AG04449 (cell line): ENCODE measurements at places on chromosomes 2 and 18.

GRCh38 chr18:46480226-46480625, 176.8 kb downstream of the LOXHD1 start:
- DNase-seq = no peak

GRCh38 chr2:133972786-133973185, 281.1 kb upstream of the MGAT5 start:
- DNase-seq = peak; percentile 23

DNA sequence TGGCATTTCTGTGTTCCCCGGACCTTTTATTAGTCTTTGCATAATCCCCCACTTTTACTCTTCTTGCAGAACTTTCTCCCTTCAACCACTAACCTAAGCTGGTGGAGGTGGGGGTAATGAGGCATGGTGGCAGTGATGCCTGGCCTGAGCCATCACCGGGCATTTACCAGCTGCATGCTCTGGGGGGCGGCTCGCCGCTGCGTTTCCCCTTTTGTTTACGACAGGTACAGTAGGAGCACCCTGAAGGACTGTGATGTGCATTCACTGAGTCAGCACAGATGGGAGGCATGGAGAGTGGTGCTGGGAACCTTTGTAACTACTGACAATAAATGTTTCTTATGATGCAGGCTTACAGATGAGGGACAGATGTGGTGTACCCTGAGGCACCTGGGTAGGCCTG, 46.9 kb downstream of the PLEKHB2 start:
- no peak for DNase-seq

- DNase-seq = no peak
These were observed 76.0 kb downstream of the CEP192 start for GRCh38 chr18:13067124-13067523.

DNA sequence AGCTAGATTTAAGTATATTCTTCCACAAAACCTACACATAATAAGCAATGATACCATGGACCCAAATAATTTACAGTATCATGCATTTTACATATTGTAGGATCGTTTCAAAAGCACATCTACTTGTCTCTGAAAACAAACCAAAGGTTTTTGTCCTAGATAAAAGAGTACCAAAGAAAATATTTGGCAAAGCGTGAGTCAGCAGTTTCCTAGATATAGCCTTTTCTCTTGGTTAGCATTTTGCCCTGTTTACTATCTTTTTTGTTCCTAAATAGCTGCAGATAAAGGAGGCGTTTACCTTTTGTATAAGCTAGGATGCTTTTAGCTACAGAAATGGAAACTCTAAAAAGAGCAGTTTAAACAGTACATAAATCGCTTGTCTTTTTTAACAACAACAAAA, 305.8 kb upstream of the GULP1 start:
- no peak for DNase-seq

- DNase-seq = no peak
These were observed 6.2 kb downstream of the RAMP1 start for GRCh38 chr2:237865623-237866041.

DNA sequence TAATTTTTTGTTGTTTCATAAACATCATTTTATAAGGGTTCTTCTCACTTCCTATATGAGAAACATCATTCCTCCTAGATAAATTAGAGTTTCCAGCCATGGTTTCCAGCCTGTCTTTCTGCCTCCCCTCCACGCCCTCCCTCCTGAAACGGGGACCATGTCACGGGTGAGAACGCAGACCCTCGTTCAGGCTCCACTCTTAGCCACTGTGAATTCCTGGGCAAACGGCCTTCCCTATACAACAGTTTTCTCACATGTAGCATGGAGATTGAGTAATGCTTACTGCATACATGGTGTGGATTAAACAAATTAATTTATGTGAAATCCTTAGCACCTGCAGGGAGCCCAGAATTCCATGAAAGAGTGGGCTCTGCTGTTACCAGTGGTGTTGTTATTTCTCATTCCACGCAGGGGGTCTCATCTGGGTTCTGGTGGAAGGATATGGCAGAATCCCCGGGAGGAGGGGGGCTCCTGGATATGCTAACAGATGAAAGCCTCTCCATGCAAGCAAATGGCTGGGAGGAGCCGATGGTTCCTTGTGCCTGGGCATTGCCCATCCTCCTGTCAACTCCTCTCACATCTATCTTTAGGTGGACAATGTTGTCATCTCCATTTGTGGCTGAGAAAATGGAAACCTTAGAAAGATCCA, 54.0 kb upstream of the TWIST2 start:
- DNase-seq = no peak

DNA sequence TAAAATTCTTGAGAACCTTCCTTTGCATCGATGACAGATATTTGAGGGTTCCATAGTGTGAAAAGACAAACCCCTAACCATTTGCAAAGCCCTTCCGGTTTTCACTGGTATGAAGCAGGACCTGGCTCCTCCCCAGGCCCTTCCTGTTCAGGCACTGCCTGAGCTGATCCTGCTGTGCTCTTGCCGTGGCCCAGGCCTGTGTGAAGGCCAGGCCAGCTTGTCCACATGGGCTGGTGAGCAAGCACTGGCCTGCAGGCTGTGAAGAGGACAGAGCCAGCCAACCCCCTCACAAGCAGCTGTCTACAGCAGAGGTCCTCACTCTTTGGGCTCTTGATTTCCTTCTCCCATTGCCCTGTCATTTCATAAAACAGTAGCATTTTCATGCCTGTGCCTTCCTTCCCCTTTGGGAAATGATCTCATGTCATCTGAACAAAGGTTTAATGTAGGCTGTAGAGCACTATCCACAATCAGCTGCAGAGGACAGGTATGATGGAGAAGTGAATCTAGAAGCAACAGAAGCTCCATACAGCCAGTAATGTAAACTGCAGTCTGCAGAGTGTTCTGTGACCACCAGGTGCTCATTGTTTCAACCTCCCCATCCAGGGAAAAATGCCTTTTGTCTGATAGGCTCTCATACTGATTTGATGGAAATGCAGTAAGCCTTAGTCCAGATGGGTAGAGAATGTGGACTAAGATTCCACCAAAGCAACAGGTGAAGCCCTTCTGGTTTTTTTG, 19.8 kb downstream of the MPHOSPH10 start:
- no peak for DNase-seq
